ENCODE measurements at places on chromosomes 12 and 14. TPM values are rescaled to one million over a fixed set of nuclear protein-coding genes. Genes with fewer than 3 reads are reported as not detected.

DNA sequence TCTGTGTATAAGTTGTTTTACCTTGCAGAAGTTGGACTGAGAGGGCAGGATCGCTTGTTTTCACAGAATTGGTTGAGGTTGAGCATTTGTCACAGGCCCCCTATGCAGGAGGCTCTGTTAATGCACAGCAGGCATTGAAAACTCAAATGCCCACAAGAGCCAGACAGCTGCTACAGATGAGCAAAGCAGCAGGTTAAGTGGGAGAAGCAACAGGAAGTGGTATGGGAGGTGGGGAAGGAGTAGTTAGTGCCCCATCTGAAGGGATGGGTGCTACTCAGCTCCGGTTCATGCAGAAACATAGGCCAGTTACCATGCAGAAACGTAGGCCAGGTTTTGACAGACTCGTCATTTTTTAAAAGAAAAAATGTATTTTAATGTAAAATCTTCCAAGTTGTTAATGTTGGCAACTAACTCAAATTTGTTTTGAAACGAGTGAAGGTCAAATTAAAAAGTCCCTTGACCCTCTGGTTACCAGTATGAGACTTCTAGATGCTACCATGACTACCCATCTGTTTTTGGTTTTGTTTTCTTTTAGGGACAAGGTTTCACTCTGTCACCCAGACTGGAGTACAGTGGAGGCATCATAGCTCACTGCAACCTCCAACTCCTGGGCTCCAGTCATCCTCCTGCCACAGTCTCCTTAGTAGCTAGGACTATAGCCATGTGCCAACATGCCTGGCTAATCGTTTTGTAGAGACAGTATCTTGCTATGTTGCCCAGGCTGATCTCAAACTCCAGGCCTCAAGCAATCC lies 84.7 kb upstream of the FRMD6 start:
- DNase-seq = peak; percentile 13

DNA sequence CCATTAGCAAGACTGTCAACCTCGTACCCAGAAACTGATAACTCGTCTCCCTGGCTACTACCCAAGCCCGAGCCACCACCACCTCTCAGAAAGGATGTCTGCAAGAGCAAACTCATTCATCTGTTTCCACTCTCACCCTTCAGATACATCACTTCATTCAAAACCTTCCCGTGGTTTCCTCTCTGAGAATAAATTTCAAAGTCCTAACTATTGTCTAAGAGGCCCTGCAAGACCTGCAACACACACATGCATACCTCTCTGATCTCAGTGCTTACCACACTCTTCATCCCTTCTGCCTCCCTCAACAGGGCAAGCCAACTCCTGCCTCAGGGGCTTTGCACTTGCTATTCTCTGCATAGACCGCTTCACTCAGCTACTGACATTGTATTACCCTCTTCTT lies 40.6 kb downstream of the PPP1R13B start:
- DNase-seq = peak; percentile 18

- DNase-seq = peak; percentile 63
Observed at GRCh38 chr14:37985826-37986470, 221.8 kb upstream of the SSTR1 start.

GRCh38 chr14:72700338-72701236 lies 193.3 kb downstream of the DPF3 start:
- DNase-seq = no peak

- no peak for DNase-seq
Observed at GRCh38 chr12:130590685-130591084, 125.4 kb downstream of the RIMBP2 start.

HIP1R gene
- total RNA-seq = 17.1 TPM

DNA sequence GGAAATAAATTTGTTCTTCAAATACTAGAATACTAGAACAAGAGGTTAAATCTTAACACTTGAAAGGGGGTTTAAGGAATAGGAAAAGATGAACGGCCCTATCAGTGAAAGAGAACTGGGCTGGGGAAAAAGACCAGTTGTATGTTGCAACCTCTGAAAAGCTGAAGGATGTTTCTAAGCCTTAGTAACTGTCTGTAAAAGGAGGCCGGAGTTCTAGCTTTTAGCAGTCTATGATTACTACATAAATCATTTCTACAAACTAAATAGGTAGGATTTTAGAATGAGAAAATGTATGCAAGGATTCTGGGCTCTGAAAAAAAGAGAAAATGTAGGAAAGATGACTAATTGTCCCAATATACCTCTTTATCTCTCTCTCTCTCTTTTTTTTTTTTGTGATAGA lies 4.9 kb downstream of the CERS5 start:
- no peak for DNase-seq

- peak; percentile 57 for DNase-seq
Observed at GRCh38 chr12:112381406-112381882, 787 bp downstream of the HECTD4 start.

- no peak for DNase-seq
Observed at GRCh38 chr12:45634273-45634917, 95.1 kb upstream of the ARID2 start.

CIROP gene
- not detected for total RNA-seq

SELPLG gene
- 36.9 TPM for total RNA-seq

PROX2 gene
- 0.11 TPM for total RNA-seq

C14orf180 gene
- not detected for total RNA-seq

IFI27L1 gene
- total RNA-seq = 22.3 TPM

RAD9B gene
- 1.5 TPM for total RNA-seq

KRT79 gene
- 0.09 TPM for total RNA-seq

GRCh38 chr14:99037777-99038430 lies 234.1 kb downstream of the BCL11B start:
- DNase-seq = no peak

DNA sequence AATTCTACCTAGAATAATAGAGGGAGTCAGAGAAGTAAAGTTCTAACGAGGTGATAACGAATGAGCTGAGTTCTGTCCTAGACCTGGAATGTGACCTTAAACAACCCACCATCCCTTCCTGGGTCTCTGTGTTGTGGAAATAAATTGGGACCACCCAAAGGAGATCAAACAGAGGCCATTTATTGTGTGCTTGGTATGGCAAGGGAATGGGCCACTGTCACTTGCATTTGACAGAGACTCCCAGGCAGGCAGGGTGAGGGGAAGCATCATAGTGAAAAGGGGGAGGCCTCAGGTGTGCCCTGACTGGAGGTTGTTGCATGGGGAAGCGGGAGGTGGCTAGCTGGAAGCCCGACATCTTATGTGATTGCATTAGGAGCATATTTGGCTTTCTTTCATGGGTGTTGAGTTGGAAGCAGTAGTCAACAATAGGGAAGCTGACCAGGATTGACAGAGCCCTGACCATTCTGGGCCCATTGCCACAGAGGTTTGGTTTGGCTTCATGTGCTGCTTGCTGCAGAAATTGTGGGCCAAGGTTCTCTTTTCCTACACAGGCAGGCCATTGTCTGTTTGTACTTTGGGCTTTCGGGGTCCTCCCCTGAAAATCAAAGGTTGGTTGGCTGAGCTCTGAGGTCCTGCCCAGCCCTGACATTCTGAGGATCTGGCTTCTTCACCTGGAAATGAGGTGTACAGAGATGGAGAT lies 17.6 kb upstream of the FAM181A start:
- DNase-seq = no peak

- DNase-seq = no peak
Observed at GRCh38 chr14:32171469-32171868, 30.4 kb upstream of the RNU6-7 start.

All from activated CD4-positive, alpha-beta T cell treated with anti-CD3 and anti-CD28 coated beads for 36 hours (primary cell).